ENCODE measurements at places on chromosomes 3 and 15.

DNA sequence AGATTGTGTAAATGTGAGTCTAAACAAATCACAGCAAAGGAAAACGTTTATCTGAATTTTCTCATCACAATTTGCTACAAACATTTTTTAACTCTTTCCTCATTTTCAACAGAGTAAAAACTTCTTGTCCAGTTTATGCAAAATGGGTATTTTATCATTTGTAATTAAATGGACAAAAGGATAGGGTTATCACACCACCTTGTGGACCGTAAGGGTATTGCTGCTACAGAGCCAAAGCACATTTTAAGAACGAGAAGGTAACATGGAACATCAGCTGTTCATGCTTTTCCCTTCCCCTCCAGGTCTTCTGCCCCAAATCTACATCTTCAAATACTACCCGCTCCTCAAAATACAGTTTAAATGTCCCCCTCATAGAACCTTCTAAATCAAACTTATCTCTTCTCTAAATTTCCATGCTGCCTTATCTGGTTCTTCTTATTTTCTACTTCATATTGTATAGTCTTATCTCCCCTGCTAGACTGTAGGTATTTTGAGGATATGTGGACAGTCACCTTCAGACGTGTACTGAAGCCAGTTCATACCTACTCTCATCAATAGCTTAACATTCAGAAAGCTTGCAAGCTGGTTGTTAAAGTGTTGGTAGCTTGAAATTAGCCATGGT, 12.8 kb upstream of the SETMAR start:
- peak; percentile 10 for DNase-seq

GRCh38 chr3:150130404-150131100, 159.9 kb upstream of the PFN2 start:
- DNase-seq, result no peak

DNA sequence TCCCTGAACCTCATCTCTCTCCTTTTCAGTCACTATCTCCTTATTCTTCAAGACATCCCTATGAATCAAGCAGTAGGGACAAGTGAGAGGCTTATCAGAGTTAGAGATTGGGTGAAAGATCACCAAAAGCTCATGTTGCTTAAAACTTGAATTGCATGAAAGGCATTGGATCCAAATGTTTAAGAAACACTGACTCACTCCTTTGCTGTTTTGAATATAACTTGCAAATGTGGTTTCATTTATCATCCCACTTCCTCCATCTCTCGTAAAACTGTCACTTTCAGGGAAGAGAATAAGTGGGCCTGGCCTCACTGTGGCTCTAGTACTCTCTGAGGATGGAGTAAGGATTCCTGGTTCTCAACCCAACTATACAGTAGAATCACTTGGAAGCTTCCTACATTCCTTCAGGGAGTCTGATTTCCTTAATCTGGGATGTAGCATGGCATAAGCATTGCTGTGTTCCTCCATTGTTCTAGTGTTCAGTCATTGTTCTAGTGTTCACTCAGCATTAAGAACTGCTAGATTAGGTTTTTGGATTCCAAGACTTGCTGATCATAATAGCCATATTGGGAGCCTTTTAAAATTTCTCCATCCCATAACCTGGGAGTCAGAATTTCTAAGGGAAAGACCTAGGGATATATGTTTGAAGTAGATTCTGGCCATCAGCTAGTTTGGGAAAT, 171.8 kb downstream of the TMEM108 start:
- no peak for DNase-seq

GRCh38 chr15:49327927-49328326, 95.1 kb upstream of the FGF7 start:
- DNase-seq, result no peak

GRCh38 chr3:175447521-175447920, 588.4 kb downstream of the NAALADL2 start:
- DNase-seq, result no peak

DNA sequence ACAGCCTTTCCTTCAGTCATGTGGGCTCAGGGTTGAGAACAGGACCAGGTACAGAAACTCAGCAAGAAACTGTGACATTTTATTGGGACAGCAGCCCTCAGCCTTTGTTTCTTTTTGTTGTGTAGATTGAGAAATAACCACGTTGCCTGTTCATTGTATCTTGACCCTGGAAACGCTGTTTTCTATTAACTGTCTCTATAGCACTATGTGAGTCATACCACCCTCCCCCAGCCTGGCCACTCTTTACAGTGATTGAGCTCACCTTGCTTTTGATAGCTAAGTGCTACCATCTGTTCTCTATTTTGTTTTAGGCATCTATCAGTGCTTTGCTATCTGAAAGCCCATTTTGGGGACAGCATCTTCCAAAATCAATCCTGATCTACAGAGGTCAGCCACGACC, 127.9 kb downstream of the CD47 start:
- DNase-seq, result no peak

DNA sequence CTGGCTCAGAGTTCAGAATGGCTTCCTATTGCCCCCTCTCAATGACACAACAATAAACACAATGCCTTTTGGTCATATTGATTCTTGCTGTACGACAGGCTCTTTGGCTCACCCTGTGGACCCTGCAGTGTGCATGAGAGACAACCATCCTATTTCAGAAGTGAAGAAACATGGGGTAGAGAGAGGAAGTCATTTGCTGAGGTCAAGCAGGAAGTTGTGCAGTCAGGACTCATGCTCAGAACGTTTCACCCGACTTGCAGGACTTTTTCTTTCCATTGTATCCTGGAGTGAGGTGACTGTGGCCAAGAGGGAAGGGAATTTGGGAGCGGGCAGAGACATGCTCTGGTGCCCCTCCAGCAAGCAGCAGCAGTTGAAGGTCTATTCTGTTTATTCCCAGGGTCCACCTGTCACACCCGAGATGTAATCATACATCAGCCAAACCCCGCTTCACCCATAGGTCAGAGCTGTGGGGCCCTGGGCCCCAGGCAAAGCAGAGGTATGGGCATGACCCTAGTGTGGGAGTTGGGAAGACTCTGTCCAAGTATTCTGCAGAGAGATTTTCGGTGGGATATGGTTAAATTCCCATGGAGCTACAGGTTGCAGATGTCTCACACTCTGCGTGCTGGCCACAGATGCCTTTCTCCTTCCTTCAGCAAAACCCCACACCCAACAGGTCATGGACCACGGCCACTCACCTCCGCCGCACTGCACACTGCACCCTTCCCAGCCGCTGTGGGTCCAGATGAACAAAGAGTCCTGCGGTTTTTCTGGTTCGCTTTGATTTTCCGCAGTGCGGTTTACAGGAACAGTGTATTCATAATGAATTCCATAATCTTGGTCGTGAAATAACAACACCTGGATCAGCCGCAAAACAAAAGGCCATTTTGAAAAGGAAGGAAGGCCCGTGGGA, 290.6 kb downstream of the ADAMTS17 start:
- DNase-seq, result no peak

DNA sequence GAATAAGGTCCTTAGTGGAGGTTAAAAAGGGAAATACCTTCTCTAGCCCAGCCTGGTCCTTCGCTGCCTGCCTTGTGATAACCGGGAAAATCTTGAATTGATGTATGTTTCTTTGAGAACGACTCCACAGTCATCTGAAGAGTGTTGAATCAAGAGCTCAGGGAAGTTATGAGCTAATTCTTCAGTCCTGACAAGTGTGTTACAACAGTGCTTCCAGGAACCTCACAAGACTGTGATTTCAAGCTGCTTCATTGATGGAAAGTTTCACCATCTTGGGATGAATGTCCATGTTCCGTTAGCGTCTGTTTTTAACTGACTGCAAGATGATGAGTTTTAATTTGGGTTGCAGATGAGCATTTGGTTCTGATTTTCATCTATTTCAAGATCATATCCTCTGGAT, 12.4 kb downstream of the TMEM41A start:
- DNase-seq, result no peak

GRCh38 chr3:134353171-134353825, 20.9 kb downstream of the AMOTL2 start:
- DNase-seq, result no peak
